ENCODE measurements at places on chromosomes 3 and 15. TPM values are rescaled to one million over a fixed set of nuclear protein-coding genes. Genes with fewer than 3 reads are reported as not detected.

Gene GNAT1
- not detected for polyA plus RNA-seq

Gene TMCO5A
- polyA plus RNA-seq: not detected

Gene CHRM5
- polyA plus RNA-seq: not detected

DNA sequence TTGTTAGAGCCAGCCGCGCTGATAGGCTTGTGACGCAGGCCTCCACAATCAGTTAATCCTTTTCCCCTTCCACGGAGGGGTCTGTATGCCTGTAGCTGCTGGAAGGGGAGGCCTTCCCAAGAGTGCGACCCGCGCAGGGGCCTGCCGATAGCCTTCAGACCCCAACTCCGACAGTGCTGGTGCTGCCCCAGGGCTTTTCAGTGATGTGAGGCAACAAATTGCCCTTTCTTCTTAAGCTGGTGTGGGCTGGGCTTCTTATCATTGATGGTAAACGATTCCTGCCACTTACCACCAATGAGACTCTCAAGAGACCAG is 143.4 kb downstream of the CHSY1 start:
- H3K4me1 ChIP-seq: peaks cover 29% of the 10 kb centered on the region
- no peaks in the 10 kb centered on the region for H3K36me3 ChIP-seq
- no peak overlapping the region for H3K27ac ChIP-seq
- DNase-seq: no peak
- H3K27me3 ChIP-seq: no peaks in the 10 kb centered on the region

- H3K4me3 ChIP-seq: no peak overlapping the region
- peak; percentile 80 for DNase-seq
- H3K27ac ChIP-seq: peak overlapping the region; percentile 95
- H3K27me3 ChIP-seq: no peaks in the 10 kb centered on the region
- peaks cover 36% of the 10 kb centered on the region for H3K4me1 ChIP-seq
Observed at GRCh38 chr3:4994823-4995499, 15.7 kb downstream of the BHLHE40 start.

- no peaks in the 10 kb centered on the region for H3K27me3 ChIP-seq
- DNase-seq: no peak
- H3K4me3 ChIP-seq: no peak overlapping the region
- H3K4me1 ChIP-seq: no peaks in the 10 kb centered on the region
- H3K36me3 ChIP-seq: no peaks in the 10 kb centered on the region
Observed at GRCh38 chr3:33751336-33751735, 33.3 kb upstream of the CLASP2 start.

GRCh38 chr3:176933704-176934103 is 263.6 kb downstream of the TBL1XR1 start:
- no peaks in the 10 kb centered on the region for H3K27me3 ChIP-seq
- H3K4me3 ChIP-seq: no peak overlapping the region
- DNase-seq: no peak
- no peaks in the 10 kb centered on the region for H3K36me3 ChIP-seq
- no peaks in the 10 kb centered on the region for H3K4me1 ChIP-seq

GRCh38 chr3:24043985-24044384 is 98.9 kb downstream of the NR1D2 start:
- H3K36me3 ChIP-seq: no peaks in the 10 kb centered on the region
- no peak for DNase-seq
- no peaks in the 10 kb centered on the region for H3K4me1 ChIP-seq
- no peak overlapping the region for H3K27ac ChIP-seq
- H3K27me3 ChIP-seq: peaks cover 3% of the 10 kb centered on the region
